ENCODE measurements at places on chromosomes 1 and 21. TPM values are rescaled to one million over a fixed set of nuclear protein-coding genes. Genes with fewer than 3 reads are reported as not detected.

The ARTN gene
- 0.49 TPM for total RNA-seq

The PLA2G2D gene
- not detected for total RNA-seq

The OR6K3 gene
- not detected for total RNA-seq

The TLR5 gene
- total RNA-seq, result 5.5 TPM

The FCGR2B gene
- 2.8 TPM for total RNA-seq

The KIAA1614 gene
- 4.5 TPM for total RNA-seq

Measured in skin of body (tissue), 3 donors.